ENCODE measurements at places on chromosomes 12 and 14. TPM values are rescaled to one million over a fixed set of nuclear protein-coding genes. Genes with fewer than 3 reads are reported as not detected.

The PRKD1 gene
- total RNA-seq = 3.0 TPM

The FZD10 gene
- total RNA-seq = not detected

The LRTM2 gene
- total RNA-seq = not detected

The SOX5 gene
- not detected for total RNA-seq

The ERP27 gene
- total RNA-seq = not detected

The NPFF gene
- total RNA-seq = not detected

The KERA gene
- total RNA-seq = not detected

The GLIPR1L2 gene
- total RNA-seq = not detected

The TRHDE gene
- 17.7 TPM for total RNA-seq

The TSPAN9 gene
- 5.1 TPM for total RNA-seq

The PAH gene
- not detected for total RNA-seq

The POC1B gene
- 21.5 TPM for total RNA-seq

The PRR4 gene
- 9.3 TPM for total RNA-seq

The RHEBL1 gene
- 5.0 TPM for total RNA-seq

The SLC16A7 gene
- 11.4 TPM for total RNA-seq

The ASIC1 gene
- total RNA-seq = 6.3 TPM

The NKX2-1 gene
- not detected for total RNA-seq

The SLC15A4 gene
- 20.8 TPM for total RNA-seq

The MOAP1 gene
- 10.3 TPM for total RNA-seq

The NR4A1 gene
- total RNA-seq = 90.7 TPM

The MUCL1 gene
- total RNA-seq = not detected

The LMNTD1 gene
- not detected for total RNA-seq

The SYCP3 gene
- total RNA-seq = not detected

The MORN3 gene
- total RNA-seq = 1.6 TPM

The ATP23 gene
- 19.4 TPM for total RNA-seq

The TXNRD1 gene
- total RNA-seq = 430 TPM

The RNF10 gene
- total RNA-seq = 79.7 TPM

The TMTC3 gene
- 11.4 TPM for total RNA-seq

The ZDHHC22 gene
- 0.15 TPM for total RNA-seq

The RGS6 gene
- not detected for total RNA-seq

Measured in PC-3 (cell line).